ENCODE measurements at places on chromosomes 7 and 10.

- DNase-seq = no peak
Measured at GRCh38 chr7:17855202-17855601, 85.1 kb downstream of the SNX13 start.

- peak; percentile 75 for DNase-seq
Measured at GRCh38 chr10:1050554-1050953, 1.6 kb upstream of the IDI1 start.

GRCh38 chr7:27112955-27113949 lies 10.8 kb upstream of the HOXA2 start:
- no peak for DNase-seq

GRCh38 chr10:101601541-101601940 lies 13.4 kb downstream of the DPCD start:
- DNase-seq = no peak

DNA sequence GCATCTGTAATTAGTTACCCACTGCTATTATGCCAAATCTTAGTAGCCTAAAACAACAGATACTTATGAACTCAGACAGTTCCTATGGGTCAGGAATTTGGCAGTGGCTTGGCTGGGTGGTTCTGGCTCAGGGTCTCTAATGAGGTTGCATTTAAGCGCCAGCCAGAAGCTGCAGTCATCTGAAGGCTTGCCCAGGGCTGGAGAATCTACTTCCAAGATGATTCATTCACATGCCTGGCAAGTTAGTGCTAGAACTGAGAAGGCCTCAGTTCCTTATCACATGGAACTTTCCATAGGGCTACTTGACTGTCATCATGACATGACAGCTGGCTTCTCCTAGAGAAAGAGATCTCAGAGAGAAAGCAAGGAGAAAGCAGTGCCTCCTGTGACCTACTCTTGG lies 121.3 kb downstream of the AVL9 start:
- no peak for DNase-seq

- DNase-seq = no peak
Measured at GRCh38 chr10:77682393-77683087, 44.9 kb upstream of the KCNMA1 start.

DNA sequence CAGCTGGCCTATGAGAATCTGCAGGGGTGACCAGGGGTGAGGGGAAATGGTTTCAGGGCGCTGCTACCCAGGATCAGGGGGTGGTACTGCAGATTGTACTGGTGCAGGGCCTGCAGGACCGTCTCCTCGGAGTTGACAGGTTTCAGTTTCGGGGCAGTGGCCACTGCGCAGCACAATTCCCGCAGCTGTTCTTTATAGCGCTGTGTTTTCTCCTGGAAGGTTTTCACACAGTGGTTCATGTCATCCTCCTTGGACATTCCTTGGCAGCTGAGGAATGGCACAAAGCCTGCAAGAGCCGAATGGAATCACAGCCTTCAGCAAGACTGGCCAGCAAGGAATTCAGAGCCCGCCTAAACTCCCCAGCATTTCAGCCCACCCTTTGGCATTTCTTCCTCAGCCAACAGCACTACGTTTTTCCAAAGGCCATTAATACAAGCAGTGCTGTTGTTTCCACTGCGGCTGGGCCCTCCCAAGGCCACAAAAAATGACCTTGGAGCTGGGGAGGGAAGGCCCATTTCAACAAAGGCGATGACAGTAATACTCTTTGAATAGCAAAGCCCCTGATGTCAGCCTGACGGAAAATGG lies 44.9 kb downstream of the PNLIPRP2 start:
- no peak for DNase-seq

DNA sequence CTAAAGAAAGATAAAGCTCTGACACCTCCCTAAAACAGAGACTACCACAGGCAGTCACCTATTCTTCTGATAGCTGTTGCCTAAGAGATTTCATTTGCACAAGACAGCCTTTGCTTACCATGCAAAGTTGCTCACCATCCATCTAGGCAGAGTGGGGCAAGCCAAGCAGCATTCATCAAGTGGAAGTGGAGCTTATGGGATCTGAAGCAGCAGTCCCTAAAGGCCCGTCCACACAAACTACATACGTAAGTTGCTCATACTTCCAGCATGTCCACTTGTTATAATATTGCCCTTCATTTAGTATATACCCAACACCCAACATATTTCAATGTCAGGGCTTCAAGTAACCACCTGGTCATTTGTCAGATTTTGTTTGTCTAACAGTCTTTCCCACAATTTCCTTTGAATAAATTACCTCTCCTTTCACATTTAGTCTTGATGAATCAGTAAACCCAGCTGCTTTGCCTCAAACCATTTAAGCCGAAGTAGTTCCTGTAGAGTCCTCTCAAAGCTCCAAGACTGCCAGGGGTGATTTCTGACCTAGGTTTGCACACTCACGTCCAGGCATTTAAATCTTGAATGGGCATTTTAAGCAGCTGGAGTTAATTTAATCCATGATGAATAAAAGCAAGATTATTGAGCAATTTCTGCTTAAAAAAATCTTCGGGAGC lies 67.9 kb downstream of the ATAD1 start:
- no peak for DNase-seq

GRCh38 chr10:37301271-37301670 lies 175.9 kb downstream of the ANKRD30A start:
- no peak for DNase-seq

DNA sequence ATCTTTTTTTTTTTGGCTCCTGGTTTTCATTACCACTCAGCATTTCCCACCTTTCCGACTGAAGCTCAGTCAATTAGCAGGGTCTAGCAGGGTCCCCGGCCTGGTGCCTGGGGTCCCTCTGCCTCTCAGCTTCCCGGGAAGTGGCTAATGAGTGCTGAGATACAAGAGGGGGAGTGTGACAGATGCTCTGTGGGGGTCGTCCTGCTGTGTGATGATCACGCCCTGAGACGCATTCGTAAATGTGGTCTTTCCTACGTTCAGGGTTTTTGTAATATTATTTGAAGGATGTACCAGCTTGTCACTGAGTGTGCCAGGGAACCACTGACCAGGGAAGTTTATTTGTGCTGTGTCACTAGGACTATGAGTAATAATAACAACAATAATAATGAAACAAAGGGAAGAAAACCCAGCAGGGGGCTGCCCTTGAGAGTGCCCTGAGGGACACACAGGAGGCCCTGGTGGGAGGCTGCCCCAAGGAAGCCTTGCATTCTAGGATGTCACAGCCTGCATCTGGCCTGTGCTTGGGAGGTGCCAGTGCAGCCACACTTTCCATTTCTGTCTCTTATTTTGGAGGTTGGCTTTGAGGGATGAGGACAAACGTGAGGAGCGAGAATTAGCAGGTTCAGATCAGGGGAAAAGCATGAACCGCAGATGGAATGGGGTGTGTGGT lies 337.8 kb downstream of the ADARB2 start:
- no peak for DNase-seq

- DNase-seq = peak; percentile 85
Measured at GRCh38 chr10:30534465-30535144, 94.9 kb downstream of the LYZL2 start.

- no peak for DNase-seq
Measured at GRCh38 chr10:9253121-9253520, 1198.6 kb downstream of the GATA3 start.

GRCh38 chr7:114158275-114158674 lies 239.5 kb upstream of the PPP1R3A start:
- DNase-seq = no peak

- no peak for DNase-seq
Measured at GRCh38 chr7:159207951-159208350, 63.3 kb upstream of the VIPR2 start.

DNA sequence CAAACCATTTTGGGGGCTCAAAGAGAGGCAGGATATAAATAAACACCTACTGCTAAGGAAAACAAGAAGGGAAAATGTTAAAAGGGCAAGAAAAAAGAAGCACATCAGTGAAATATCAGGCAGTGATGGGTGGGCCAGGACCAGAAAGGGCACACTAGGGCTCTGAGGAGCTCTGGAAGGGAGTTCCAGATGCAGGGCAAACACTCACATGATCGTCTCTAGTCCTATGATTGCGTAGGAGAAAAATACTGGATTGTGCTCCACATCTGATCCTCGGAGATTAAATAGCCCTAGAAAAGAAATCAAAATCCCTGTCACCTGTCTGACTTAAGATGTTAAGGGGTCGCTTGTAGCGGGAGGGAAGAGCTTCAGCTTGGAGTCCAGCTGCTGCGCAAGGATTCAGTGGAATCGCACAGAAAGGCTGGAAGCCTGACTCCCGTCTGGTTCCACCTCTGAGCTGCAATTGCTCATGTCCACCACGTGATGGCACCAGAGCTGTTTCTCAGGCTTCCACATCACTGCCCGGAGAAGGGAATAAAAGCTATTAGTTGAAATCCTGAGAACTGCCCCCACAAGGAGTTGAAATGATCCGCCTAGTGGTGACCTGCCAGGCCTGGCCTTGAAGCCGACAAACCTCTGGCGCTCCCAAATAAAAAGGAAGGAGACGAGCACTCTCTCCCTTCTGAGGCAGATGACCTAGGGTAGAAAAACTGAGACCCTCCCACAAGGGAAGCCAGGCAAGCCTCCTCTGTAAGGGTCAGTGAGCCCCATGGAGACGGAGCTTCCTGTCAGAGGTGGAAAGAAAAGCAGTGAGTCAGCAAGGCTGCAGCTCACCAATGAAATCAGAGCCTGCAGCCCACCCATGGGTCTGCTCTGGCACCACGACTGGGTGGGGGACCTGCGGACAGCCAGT lies 39.2 kb downstream of the XPNPEP1 start:
- peak; percentile 77 for DNase-seq

- DNase-seq = no peak
Measured at GRCh38 chr10:9885761-9886160, 1131.9 kb upstream of the CELF2 start.

DNA sequence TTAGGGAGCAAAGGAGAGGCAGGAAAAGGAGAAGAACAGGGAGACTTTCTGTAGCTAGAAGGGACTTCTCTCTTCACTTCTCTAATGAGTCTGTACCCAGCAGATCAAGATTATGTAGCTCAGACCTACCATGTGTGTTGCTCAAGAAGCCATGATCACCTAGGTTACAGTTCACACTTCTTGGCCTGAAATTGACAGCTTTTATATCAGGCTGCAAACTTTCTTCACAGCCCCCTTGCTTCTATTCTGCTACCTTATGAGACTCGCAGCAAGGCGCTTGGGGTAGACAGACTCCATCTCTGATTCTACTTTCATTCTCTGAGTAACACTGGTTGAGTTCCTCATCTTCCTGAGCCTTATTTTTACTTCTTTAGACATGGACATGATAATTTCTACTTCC lies 19.6 kb upstream of the GIMAP2 start:
- peak; percentile 70 for DNase-seq

- no peak for DNase-seq
Measured at GRCh38 chr10:31069411-31069810, 37.7 kb upstream of the ZNF438 start.

- no peak for DNase-seq
Measured at GRCh38 chr7:34073676-34074075, 168.3 kb downstream of the BMPER start.

- no peak for DNase-seq
Measured at GRCh38 chr7:81604808-81605174, 165.1 kb downstream of the HGF start.

DNA sequence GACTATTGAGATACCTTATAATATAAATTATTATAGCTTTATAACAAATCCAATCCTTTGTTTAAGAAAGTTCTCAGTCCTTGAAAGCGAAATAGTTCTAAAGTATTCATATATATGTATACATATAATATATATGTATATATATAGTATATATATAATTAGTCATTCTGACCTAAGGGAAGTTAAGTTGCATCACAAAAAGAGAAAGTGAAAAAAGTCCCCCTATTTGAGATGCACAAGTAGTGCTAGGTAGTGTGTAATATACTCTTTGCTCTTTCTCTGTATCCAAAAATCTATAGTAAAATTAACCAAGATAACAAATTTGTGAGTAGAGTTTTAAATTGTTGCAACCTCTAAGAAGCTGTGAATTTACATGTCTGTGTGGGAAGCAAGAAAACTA lies 13.3 kb upstream of the IFIT1B start:
- DNase-seq = no peak

DNA sequence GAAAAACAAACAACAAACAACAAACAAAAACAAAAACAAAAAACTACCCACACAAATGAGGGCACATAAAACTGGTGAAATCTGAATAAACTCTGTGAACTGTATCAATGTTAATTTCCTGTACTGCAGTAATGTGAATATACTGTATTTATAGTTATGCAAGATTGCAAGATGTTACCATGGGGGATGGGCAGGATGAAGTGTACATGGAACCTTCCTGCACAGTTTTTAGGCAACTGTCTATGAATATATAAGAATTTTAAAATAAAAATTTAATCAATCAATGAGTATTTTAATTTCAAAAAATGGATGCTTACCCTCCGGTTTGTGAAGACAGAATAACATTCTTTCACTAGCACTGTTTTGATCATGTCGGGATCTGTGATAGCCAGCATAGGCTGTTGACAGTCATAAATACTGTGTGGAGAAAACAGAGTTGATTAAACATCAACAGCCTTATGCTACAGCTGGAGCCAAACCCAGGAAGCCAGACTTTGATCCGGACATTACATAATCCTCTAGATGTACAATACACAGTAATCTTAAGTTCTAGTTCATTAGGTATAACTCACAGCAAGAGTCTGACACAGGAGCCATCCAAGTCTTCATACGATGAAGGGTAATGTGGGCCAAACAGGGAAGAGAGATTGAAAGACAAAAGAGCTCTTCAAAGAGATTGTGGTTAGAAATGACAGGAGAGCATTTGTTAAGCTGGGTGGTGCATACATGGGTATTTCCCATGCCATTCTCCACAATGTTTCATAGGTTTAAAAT lies 14.8 kb downstream of the CYP3A7 start:
- no peak for DNase-seq

DNA sequence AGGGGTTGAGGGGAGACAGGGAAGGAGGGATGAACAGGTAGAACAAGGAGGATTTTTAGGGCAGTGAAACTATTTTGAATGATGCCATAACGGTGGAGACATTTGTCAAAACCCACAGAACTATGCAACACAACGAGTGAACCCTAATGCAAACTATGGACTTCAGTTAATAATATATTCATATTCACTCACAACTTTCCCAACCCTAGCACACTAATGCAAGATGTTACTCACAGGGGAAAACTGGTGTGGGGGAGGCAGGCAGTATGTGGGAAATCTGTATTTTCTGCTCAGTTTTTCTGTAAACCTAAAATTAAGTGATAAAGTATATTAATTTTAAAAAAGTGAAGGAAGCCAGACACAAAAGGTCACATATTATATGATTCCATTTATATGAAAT lies 17.3 kb downstream of the GNA12 start:
- DNase-seq = no peak

GRCh38 chr7:157543791-157544190 lies 207.0 kb downstream of the DNAJB6 start:
- DNase-seq = no peak

- DNase-seq = no peak
Measured at GRCh38 chr7:30476459-30477145, 2.0 kb downstream of the NOD1 start.

GRCh38 chr7:70679661-70680060 lies 452.3 kb upstream of the GALNT17 start:
- DNase-seq = peak; percentile 33

All from CD4-positive, alpha-beta T cell treated with Interleukin-17A for 1 hour (primary cell).